ENCODE measurements at places on chromosomes 6 and 20.

GRCh38 chr20:50394569-50394968 lies 115.6 kb upstream of the PTPN1 start:
- DNase-seq = no peak

- DNase-seq = no peak
Observed at GRCh38 chr20:492159-492558, 29.8 kb upstream of the TBC1D20 start.

GRCh38 chr6:47545223-47545622 lies 67.6 kb downstream of the CD2AP start:
- DNase-seq = no peak

DNA sequence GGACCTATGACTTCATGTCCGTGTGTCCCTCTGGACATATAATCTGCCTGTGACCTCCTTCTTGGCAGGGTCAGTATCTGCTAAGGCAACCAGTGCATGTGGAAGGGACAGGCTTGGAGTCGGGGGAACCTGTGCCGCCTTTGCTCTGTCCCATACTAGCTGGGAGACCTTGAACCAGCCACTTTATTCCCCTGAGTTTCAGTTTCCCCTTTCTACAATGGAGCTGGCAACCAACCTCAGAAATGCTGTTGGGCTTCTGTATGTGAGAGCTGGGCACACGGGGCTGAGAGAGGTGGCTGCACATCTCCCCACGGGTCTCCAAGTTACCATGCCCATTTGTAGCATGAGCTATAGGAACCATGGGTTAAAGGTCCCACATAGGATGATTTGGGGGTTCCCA lies 53.8 kb downstream of the CD40 start:
- DNase-seq = no peak

DNA sequence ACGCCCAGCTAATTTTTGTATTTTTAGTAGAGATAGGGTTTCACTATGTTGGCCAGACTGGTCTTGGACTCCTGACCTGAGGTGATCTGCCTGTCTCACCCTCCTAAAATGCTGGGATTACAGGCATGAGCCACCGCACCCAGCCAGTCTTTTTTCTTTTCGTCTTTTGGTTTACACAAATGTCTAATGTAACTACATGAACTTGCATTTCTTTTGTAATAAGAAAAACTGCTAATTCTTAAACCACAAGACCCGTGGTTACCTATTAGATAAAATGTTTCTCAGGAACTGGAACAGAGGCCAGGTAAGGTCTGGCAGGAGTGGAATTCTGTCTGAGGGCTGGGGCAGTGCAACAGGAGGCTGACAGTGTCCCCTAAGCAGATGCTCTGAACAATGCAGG lies 32.7 kb upstream of the GSTA3 start:
- no peak for DNase-seq

GRCh38 chr6:13292774-13293173 lies 35.6 kb downstream of the TBC1D7 start:
- no peak for DNase-seq

- no peak for DNase-seq
Observed at GRCh38 chr6:113971741-113972140, 793 bp upstream of the HDAC2 start.

DNA sequence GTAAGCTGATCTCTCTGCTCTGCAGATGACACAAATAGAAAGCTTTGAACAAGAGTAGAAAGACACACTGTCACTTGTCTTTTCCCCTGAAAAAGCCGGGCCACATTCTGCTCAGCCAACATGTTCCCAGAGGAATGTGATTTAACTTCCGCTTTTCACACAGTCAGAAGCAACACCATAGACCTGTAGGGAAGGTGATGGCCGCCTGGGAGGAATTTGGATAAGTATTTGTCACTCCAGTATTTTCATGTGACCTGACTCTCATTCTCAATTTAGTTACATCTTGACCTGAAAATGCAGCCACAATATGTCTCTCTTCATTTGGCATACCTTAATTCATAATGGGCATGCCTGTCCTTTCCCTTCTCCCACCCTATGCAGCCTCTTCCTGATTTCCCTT lies 2.0 kb upstream of the GRM1 start:
- no peak for DNase-seq

DNA sequence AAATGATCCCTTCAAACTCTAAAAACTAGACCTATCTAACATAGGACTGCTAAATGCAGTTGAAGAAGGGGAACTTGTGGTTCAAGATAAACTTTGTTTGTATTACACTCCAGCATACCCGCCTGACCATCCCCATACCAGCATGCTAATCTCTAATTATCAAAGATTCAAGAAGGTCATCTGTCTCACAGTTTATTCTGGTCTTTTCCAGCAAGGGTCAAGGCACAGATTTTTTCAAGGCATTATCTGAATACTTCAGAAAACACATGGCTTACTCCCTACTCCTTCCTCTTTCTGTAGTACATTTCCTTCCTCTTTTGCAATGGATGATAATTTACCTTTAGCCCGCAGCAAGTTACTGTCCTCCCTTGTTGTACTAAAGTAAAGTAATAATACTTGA lies 174.1 kb downstream of the PKHD1 start:
- no peak for DNase-seq

- no peak for DNase-seq
Observed at GRCh38 chr6:75204959-75205775, 686 bp downstream of the COL12A1 start.

GRCh38 chr6:166179704-166180103 lies 12.1 kb upstream of the TBXT start:
- no peak for DNase-seq

GRCh38 chr20:13878566-13878965 lies 93.7 kb downstream of the NDUFAF5 start:
- no peak for DNase-seq

- no peak for DNase-seq
Observed at GRCh38 chr20:24819331-24819965, 129.6 kb upstream of the CST7 start.

DNA sequence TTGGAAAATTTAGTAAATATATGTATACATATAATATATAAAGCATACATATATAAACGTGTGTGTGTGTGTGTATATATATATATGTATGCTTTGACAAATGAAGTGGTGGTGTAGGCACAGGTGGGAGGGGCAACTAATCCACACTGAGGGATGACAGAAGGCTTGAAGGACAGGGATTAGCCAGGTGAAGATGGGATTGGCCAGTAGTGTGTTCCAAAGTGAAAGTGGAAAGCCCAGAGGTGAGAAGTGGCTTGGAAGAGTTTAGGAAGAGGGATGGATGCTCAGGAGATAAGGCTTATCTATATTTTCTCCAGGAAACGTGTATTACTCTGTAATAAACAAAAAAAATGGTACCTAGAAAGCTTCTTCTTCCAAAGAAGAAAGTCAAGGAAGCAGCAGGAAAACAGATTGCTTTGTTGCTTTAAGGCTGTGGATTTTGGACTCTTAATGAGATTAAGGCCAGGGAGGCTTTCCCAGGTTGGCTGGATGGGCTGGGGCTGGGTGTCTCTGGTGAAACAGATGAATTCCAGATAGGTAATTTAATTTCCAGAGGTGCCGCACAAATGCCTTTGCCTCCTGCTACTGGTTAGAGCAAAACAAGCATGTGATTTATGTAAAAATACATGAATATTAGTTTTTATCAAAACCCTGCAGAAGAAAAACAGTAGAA lies 63.9 kb downstream of the JARID2 start:
- no peak for DNase-seq

DNA sequence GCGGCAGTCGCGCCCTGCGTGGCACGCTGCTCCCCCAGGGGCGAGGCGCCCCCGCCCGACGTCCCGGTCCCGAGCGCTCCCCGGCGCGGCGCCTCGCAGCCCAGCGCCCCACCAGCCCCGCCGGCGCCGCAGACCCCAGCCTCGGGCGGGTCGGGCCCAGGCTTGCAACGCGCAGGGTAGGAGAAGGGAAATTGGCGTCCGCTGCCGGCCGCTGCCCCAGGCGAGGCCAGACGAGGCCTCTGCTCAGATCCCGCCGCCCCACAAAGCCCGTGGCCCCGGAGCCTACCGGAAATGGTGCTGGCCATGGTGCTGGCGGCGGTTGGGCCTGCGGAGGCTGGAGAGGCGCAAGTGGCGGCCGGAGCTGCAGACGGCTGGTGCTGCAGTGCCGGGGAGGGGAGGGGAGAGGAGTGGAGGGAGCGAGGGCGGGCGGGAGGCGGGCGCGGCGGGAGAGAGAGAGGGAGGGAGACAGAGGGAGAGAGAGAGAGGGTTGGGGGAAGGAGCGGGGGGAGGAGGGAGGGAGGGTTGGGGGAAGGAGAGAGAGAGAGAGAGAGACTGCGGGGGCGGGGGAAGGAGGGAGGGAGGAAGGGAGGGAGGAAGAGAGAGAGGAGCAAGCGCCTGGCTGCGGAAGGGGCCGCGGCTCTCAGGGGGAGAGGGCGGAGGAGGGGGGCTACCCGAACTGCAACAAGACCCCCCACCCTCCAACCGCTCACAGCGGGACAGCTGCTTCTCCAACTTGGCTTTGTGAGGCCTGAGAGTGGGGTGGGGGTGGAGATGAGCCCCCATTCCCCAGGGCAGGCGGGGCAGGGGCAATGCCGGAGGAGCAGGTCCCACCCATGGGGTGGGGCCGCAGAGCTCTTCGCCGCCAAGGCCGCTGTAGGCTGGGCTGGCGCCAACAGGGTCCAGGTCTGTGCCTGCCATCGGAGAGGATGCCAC lies at the start of gene STMN3:
Gene STMN3 (minus strand): TSS at position 384 of the 933 bp plus-strand sequence. CDS start 79 bp downstream, at position 305.
- DNase-seq = peak; percentile 68

GRCh38 chr20:52534616-52535015 lies 343.0 kb upstream of the ZFP64 start:
- DNase-seq = no peak

GRCh38 chr6:158591134-158591809 lies 31.4 kb downstream of the TMEM181 start:
- no peak for DNase-seq

DNA sequence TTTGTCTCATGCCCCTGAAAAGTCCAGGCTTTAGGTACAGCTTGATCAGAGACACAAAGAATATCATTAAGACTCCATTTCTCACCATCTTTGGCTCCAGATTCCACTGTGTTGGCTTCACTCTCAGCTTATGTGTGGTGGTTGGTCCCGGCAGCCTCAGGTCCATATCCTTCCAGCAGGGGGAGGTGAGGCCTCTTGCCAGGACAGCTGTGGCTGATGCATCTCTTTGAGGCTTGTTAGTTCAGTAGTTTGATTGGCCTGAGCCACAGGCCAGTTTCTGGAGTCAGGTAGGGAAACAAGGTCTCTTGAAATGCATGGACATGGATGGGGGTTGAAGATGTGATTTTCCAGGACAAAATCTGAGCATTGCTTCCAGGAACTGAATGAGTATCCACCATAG lies 62.4 kb downstream of the JAG1 start:
- no peak for DNase-seq

DNA sequence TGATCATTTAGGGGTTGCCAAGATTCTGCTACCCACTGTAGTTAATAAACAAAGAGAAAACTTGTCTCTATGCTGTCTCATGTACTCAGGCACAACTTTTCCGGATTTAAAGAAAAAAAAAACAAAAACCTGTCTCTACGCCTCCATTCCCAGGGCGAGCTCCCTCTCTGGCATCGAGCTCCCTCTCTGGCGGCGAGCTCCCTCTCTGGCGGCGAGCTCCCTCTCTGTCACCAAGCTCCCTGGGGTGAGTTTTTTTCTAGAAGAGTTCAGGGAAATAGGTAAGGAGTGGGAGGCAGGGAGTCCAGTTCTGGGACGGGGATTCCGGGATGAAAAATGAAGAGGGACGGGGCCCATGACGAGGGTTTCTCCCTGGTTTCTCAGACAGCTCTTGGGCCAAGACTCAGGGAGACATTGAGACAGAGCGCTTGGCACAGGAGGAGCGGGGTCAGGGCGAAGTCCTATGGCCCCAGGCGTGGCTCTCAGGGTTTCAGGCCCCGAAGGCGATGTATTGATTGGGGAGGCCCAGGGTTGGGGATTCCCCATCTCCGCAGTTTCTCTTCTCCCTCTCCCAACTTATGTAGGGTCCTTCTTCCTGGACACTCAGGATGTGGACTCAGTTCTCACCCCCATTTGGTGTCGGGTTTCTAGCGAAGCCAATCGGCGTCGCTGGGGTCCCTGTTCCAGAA lies 16.5 kb upstream of the HLA-A start:
- DNase-seq = no peak

GRCh38 chr20:53579581-53580375 lies 13.9 kb downstream of the ZNF217 start:
- no peak for DNase-seq

DNA sequence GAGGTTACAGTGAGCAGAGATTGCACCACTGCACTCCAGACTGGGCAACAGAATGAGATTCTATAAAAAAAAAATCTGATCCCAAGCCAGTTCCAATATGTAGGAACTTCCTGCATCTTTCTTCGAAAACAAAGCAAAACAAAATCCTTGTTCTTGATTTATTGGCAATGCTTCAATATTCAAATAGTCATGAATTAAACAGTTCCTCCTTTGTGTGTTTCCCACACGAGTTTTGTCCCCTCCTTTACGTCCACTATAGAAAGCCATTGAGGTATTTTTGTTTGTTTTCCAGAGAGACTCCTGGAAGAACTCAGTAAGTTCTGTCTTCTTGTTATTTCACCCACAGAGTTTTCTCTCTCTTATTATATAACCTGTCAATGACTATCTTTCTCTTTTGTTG lies 7.6 kb downstream of the BTN1A1 start:
- no peak for DNase-seq

- DNase-seq = no peak
Observed at GRCh38 chr6:16511040-16511660, 250.1 kb downstream of the ATXN1 start.

DNA sequence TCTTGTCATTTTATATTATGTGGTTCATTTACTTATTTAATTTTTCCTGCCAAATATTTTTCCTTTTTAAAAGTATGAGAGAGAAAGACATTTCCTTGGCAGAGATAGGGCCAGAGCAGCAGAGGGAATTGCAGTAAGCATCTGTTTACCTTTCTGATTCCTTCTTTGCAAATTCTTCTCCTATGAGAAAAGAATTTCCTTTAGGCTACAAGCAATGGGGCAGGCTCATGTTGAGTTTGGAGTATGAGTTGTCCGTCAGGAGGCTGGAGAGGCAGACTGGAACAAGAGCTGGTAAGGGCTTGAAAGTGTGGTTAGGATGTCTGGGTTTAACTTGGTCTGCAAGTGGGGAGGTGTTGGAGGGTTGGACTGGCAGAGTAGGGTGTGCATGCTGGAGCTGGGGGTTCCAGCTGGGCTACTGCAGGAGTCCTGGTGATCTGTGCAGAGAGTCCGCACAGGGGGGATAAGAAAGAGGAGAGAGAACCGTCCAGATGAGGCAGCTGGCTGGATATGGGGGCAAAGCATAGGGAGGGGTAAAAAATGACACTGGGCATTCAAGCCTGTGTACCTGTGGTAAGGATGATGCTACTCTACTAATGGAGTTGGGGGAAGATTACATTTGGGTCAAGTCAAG lies 19.7 kb downstream of the TIAM2 start:
- DNase-seq = no peak

GRCh38 chr6:69957985-69958559 lies 91.7 kb downstream of the COL19A1 start:
- no peak for DNase-seq

GRCh38 chr6:64254558-64254957 lies 619.0 kb downstream of the PHF3 start:
- no peak for DNase-seq

DNA sequence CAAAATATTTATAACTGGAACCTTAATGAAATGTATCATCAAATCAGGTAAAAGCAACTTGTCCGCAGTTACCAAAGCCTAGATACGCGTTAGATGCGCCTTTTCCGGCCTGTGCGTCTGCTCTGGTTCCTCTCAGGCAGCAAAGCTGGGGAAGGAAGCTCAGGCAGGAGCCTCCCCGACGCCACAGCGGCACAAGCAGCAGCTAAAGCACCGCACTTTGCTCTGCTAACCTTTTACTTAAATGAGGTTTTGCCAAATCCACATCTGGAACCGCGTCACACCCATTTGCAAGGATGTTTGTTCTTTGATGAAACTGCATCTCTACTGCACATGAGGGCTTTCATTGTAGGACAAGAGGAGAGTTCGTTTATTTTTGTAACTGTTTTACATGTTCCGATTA lies 36.8 kb downstream of the THBS2 start:
- DNase-seq = no peak

Data from T-helper 9 cell (primary cell).